ENCODE measurements at places on chromosomes 5 and 9.

DNA sequence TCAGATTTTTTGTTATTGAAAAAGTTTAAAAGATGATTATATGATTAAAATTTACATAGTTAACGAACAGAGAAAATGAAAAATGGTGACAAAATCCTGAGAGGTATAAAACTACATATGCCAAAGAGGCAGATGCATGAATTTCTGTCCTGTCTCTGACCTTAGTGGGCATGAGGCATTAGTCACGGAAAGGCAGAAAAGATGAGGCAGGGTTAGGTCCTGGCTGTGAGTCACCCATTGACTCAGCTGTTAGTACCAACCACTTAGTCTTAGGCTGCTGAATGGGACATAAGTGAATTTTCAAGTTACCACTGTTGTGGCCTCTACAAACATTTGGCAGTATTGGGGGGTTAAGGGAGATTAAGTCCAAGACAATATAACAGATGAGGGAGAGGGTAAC is 33.1 kb downstream of the RASA1 start:
- DNase-seq = peak; percentile 80

DNA sequence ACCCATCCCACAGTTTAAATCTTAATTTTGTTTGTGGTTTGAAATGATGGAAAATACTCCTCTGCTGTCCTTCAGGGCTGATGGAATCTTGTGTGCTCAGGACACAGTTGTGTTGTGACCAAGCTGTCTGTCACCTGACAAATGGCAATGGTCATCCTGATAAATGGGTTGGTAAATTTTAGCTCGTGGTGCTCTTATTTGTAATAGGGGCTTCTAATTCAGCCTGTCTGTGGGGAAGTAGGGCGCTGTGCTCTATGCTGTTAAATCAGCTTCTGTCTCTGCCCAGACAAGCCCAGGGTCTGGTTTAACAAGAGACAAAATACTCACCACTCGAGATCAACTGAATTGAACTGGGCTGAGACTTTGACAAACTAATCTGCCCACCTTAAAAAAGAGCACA is 4.5 kb downstream of the LRRTM2 start:
- DNase-seq = no peak

GRCh38 chr5:76114179-76114851 is 31.1 kb downstream of the SV2C start:
- DNase-seq = no peak

- DNase-seq = no peak
Measured at GRCh38 chr5:136720674-136721073, 355.3 kb upstream of the TRPC7 start.

- DNase-seq = no peak
Measured at GRCh38 chr9:2257248-2257929, 242.2 kb downstream of the SMARCA2 start.

GRCh38 chr9:16328349-16328748 is 542.1 kb downstream of the BNC2 start:
- no peak for DNase-seq

DNA sequence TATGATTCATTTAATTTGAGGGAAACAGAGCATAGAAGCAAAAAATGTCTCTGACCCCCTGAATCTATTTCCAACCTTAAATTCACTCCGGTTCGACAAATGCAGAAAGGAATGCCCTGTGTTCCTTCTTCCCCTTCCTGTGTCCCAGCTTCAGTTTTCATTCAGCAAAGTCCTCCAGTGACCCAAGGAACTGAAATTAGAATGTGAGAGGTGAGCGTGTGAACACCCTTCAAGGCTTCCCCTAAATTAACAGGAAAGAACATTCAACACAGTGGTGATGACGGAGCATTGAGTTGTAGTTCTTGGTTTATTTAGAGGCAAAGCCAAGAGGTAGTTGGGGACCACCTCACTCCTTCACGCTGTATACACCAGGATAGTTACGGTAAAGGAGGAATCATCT is 97.6 kb upstream of the CTSL start:
- no peak for DNase-seq

- no peak for DNase-seq
Measured at GRCh38 chr5:133817456-133817855, 151.0 kb downstream of the C5orf15 start.

DNA sequence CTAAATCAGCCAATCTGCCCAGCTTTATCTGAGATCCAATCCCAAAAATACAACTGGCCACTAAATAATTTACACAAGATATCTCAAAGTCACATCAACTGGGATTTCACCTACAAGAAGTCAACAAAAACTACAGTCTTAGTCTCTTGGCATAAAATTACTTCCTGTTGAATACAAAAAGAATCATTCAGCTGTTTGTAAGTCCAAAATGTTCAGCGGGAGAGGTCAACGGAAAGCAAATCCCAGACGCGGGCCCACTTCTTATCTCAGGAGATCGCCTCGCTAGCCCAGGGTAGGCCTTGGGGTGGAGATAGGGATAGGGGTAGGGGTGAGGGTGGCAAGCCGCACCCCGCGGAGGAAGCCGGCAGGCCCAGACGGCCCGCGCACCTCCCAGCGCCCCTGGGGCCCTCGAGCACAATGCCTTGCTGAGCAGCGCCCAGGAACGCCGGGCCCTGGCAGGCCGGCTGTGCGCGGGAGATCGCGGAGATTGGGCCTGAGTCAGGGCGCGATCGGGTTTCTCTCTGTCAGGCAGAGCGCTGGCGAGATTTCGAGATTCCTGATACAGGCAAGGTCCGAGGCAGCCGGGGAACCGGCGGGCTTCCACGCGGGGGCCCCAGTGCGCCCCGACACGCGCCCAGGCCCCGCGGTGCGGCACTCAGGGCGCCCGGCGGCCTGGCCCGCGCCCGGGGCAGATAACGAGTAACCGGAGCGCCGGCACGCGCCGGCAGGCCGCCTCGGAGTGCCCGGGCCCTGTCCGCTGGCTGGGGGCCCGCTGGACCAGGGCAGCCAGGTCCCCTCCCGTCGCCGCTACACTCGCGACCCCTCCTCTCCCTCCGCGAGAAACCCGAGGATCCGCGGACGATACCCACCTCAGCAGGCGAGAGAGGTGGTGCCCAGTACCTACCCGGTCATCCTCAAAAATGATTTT is 601 bp downstream of the HINT1 start:
- DNase-seq = peak; percentile 16

DNA sequence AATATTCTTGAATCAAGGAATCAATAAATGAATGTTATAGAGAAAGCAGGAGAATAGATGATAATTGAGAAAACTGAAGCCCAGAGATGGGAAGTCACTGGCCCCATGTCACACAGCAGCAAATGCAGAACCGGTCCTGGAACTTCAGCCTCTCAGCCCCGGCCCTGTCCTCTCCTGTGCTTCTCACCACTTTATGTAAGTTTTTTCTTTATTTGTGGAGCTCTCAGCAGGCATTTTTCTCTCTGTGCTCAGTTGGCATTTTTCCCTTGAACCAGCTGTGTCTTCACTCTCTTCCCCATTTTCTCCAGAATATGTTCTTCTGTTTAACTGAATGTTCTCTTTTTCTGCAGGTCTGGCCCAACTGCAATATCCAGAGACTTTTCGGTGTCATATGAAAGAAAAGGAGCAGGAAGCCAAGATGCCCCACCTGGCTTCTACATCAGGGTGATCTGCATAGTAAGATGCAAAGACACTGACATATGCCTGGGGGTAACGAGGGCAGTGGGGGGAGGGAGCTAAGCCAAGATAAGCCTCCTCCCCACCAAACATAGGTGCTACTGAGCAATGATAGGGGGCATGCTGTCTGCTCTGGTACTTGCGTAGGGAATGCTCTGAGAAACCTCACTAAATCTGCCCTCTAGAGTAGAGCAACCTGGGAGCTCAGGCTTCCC is 12.8 kb upstream of the LCP2 start:
- DNase-seq = no peak

- no peak for DNase-seq
Measured at GRCh38 chr9:69987457-69987856, 56.2 kb upstream of the MAMDC2 start.

DNA sequence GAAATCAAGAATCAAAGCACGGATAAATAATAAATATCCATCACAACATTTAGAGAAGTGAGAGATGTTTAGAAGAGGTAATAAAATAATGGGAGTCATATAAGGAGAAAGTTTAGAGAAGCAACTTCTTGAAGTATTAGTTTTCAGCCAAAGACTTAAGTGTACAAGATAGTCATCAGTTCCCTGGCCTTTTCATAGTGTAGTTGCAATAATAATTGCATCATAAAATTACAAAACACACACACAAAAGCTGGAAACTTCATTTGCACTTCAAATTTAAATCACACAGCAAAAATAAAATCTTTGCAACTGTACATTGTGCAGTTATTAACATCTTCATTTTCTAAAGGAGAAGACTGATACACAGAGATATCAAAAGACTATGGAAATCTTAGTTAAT is 319.1 kb upstream of the RGMB start:
- DNase-seq = no peak

DNA sequence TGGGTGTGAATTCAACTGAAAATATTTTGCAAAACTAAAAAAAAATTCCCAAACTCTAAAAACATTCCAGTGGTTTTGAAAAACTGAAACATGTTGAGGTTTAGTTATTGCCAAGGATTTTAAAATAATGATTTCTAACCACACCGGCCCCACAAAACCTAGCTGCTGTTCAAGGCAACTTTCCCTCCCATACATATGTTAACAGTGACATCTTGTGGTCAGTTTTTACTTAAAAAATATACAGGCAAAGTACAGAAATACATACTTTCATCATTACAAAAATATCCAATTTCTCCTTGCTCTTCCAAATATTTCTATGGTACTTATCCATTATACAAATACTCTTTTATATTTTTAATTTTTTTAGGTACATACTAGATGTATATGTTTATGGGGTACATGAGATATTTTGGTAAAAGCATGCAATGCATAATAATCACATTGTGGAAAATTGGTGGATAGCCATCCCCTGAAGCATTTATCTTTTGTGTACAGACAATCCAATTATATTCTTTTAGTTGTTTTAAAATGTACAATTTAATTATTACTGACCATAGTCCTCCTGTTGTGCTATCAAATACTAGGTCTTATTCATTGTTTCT is 34.4 kb upstream of the MRPS30 start:
- no peak for DNase-seq

DNA sequence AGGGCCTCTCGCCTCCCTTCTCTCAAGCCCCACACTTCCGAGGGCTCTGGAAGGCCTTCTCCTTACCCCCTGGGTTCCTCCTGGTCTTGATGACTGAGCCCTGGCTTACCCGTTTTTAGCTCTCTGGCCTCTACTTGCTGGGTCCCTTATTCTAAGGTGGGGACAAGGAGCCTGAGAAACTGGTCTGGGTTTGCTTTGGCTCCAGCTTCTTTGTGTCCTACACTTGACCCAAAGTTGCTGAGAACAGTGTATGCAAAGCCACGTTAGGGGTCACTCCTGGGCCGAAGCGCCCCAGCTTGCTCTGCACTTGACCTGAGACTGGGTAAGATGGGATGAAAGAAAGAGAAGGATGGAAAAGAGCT is 788 bp downstream of the ZNF346 start:
- no peak for DNase-seq

DNA sequence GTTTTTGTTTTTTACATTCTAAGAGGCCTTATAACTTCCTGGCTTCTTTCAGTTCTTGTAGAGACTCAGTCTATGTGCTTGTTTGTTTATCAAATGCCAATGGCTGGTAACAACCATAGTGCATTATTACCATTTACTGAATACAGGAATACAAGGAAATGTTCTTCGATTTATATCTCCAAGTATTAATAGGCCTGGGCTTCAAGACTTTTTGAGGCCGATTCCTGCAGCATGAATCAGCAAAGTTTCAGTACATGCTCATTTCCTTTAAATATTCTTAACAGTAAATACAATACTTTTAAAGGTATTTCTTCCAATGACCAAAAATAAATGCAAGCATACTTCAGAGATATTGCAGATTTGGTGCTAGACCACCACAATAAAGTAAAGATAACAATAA is 535.3 kb downstream of the EFNA5 start:
- peak; percentile 6 for DNase-seq

DNA sequence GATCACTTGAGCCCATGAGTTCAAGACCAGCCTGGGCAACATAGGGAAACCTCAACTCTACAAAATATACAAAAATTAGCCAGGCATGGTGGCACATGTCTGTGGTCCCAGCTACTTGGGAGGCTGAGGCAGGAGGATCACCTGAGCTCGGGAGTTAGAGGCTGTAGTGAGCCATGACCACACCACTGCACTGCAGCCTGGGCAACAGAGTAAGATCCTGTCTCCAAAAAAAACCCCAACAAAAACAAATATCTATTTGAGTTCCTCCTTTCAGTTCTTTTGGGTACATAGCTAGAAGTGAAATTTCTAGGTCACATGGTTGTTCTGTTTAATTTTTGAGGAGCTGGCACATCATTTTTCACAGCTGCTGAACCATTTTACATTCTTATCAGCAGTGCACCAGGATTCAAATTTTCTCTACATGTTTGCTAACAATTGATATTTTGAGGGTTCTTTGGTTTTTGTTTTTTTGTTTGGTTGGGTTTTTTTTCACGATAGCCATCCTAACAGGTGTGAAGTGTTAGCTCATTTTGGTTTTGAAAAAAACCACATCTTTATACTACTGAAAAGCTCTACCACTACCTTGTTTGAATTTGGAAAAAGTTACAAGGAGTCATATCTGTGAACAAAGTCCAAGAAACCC is 176.9 kb upstream of the SLC12A2 start:
- DNase-seq = no peak

GRCh38 chr9:127940593-127940992 is 2.9 kb upstream of the DPM2 start:
- no peak for DNase-seq

DNA sequence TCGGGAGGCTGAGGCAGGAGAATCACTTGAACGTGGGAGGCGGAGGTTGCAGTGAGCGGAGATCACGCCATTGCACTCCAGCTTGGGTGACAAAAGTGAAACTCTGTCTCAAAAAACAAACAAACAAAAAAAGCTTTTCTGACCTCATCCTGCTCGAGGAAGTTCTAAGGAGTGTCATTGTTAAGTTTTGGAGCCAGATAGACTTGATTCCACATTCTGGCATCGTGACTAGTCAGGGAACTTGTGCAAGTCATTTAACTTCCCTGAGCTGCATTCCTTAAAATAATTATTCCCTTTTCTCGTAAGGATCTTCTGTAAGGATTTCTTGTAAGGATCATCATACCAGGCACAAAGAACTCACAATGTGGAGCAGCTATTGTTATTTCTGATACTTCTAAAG is 26.2 kb downstream of the SNX24 start:
- no peak for DNase-seq

DNA sequence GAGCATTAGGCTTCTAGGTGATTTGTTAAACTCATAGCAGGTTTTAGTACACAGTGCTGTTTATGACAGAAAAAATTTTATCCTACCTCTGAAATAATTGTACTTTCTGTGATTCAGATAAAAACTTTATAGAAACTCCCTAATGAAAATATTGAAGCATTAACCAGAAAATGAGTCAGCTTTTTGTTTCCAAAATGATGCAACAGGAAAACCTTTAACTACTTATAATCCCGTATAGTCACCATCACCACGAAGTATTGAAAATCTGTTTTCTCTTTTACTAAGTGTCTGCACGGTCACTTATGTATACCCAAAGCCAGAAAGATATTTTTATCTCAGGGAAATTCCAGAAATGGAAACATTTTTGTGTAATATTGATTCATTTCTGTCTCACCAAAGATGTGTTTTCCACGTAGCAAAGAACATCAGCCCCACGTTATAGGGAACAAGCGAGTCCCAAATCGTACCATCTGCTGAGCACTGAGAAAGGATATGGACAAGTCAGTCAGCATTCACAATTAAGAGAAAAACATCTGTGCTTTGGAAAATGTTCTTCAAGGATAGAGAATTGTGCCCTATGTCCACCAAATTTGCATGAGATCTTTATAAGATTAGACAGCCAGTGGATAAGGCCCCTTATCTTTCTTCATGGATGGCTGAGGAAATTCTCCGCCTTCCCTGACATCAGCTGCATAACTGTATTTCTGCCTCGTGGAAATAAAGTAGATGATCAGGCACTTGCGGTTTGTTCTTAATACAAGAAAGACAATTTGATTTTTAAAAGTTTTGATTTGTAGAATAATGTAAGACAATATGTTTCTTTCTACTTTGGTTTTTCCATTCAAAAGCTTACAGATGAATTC is 41.9 kb downstream of the TNFAIP8 start:
- no peak for DNase-seq
